ENCODE measurements at places on chromosomes 7 and 10. TPM values are rescaled to one million over a fixed set of nuclear protein-coding genes. Genes with fewer than 3 reads are reported as not detected.

The AS3MT gene
- total RNA-seq = 2.3 TPM

The SORCS1 gene
- total RNA-seq = not detected

The HOXA3 gene
- total RNA-seq = not detected

The CACNB2 gene
- not detected for total RNA-seq

The CADPS2 gene
- not detected for total RNA-seq

The GIMAP6 gene
- 173 TPM for total RNA-seq

GRCh38 chr7:127682140-127682539, 30.1 kb downstream of the SND1 start:
- no peaks in the 10 kb centered on the region for H3K36me3 ChIP-seq
- H3K4me3 ChIP-seq = no peak overlapping the region
- no peak for DNase-seq
- no peak overlapping the region for H3K27ac ChIP-seq
- H3K27me3 ChIP-seq = no peaks in the 10 kb centered on the region

DNA sequence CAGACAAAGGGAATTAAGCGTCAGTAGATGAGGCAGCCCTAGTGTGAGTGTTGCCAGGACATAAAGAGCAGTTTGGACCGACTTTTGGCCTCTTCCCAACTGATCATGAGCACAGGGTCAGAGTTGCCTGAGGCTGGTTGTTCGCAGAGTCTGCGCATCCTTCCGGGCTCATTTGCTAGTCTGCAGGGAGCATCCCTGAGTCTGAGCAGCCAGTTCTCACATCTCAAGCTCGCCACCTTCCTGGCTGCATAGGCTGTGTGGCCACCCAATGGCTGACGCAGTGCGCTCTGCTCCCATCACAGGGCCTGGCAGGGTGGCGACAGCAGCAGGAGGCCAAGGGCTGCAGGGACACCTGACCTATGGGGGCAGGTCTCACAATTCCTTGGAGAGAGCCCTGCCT, 5.0 kb downstream of the GAD2 start:
- no peak for DNase-seq
- H3K4me1 ChIP-seq = peaks cover 16% of the 10 kb centered on the region
- H3K27me3 ChIP-seq = peaks cover 25% of the 10 kb centered on the region
- H3K4me3 ChIP-seq = no peak overlapping the region
- no peak overlapping the region for H3K27ac ChIP-seq
- no peaks in the 10 kb centered on the region for H3K36me3 ChIP-seq

- DNase-seq = no peak
- H3K4me3 ChIP-seq = no peak overlapping the region
- H3K4me1 ChIP-seq = no peaks in the 10 kb centered on the region
- H3K36me3 ChIP-seq = no peaks in the 10 kb centered on the region
Measured at GRCh38 chr7:23334482-23335056, 35.4 kb downstream of the MALSU1 start.

- no peaks in the 10 kb centered on the region for H3K4me1 ChIP-seq
- H3K36me3 ChIP-seq = no peaks in the 10 kb centered on the region
- DNase-seq = no peak
Measured at GRCh38 chr7:41858201-41858600, 155.3 kb upstream of the INHBA start.

- no peak overlapping the region for H3K27ac ChIP-seq
- H3K4me3 ChIP-seq = no peak overlapping the region
- DNase-seq = no peak
- H3K4me1 ChIP-seq = no peaks in the 10 kb centered on the region
Measured at GRCh38 chr10:373526-374309, 238.5 kb downstream of the ZMYND11 start.

GRCh38 chr7:39306016-39306570, 260.1 kb upstream of the YAE1 start:
- H3K27ac ChIP-seq = no peak overlapping the region
- no peaks in the 10 kb centered on the region for H3K4me1 ChIP-seq
- no peak for DNase-seq
